ENCODE measurements at places on chromosomes 5 and 9.

DNA sequence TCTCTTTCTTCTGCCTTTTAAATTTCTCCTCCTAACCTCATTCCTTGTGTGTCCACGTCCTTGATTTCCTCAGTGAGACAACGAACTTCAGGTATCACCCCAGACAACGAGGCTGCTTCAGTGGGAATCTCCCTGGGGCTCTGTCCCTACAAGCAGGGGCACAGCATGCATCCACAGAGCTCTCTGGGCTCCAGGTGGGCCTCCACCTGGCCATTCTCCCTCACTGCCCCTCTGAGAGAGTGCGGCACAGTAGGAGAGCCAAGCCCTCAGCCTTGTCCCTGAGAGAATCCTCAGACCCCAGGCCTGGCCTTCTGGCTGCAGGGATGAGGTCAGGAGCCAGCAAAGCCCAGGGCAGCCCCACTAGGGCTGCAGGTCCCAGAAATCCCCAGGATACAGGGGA lies 105.3 kb downstream of the LHFPL2 start:
- no peak for DNase-seq

DNA sequence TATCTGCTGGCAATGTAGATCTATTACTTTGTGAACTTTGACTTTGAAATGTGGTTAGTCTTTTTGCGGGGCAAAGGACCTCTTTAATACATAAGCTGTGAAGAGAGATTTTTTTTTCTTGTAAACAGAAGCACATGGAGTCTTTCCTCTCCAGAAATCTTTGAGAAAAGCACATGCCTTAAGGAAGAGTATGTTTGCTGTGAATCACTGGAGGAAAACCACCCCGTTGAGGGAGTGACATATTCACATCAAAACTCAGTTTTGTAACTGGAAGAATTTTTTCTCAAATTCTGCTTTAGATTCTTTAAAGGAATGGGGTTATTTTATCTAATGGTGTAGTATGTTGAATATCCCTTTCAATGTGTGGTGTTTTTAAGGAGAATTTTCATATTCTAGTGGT lies 3.5 kb downstream of the DMRT3 start:
- DNase-seq, result no peak

GRCh38 chr9:134165357-134166315 lies 1.3 kb upstream of the RNU6ATAC start:
- no peak for DNase-seq

GRCh38 chr5:177183766-177184360 lies 50.3 kb downstream of the NSD1 start:
- no peak for DNase-seq

DNA sequence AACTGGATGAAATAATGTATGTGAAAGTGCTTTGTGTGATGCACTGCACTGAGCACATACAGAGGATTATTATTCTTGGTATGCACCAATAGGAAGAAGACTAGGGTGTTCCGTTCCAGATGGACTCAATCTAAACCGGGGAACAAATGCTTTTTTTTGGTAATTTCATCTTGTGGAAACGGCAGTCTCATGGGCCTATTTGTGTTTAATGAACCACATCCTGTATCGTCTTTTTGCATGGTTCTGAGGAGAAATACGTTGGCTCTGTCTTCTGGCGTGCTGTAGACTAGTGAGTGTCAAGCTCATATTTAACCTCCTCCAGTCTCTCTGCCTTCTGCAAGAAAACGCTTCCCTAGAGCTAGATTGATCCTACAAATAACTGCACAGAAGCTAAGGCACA lies 30.0 kb downstream of the TRIM32 start:
- no peak for DNase-seq

GRCh38 chr5:175542232-175542965 lies 64.0 kb downstream of the SFXN1 start:
- no peak for DNase-seq

DNA sequence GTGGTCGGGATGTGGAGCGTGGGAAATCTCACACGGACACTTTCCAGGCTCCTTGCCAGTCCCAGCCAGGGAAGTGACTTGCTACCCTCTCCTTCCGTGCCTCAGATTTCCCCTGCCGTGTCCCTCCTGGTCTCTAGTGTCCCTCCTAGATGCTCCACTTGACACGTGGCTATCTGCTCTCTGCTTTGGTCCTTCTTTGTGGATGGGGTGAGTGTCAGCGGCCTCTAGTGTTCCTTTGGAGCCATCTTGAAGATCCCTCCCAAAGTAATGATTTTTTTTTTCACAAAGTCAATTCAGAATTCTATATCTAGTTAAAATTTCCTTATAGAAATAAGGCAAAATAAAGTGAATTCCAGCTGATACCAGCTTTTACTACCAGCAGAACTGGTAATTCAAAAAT lies 117.7 kb downstream of the MRPL36 start:
- no peak for DNase-seq

DNA sequence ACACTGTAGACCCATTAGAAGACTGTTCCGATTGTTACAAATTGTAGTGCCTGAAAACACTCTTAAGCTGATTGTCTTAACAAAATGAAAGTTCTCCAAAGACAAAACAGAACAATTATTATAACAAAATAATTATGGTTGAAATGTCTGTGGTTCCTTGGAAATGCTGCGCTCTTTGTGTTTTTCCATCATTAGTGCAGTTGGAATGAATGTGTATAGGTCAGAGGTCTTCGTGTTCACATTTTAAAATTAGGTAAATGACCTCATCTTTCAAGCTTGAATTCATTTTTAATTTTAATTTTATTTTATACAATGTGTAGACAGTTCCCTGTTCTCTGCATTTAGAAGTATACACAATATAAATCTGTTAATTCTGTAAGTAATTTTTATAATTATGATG lies 56.7 kb upstream of the NXNL2 start:
- no peak for DNase-seq

DNA sequence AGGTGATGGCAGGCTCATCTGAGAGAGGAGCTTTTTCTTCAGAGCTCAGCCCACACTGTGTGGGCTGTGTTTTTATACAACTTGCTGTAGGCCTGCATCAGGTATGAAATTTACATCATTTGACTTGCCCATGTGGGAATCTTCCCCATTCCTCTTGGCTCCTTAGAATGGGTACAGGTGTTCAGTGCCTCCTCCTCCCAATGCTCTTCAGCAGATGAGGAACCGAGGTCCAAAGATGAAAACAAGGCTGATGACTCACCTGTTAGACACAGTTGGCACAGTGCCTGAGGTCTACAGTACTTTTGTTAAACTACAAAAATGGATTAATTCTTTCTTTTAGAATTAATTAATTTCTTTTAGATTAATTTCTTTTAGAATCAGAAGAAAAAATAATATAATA lies 20.8 kb downstream of the PAPPA start:
- no peak for DNase-seq

GRCh38 chr9:136829412-136829811 lies 12.9 kb upstream of the AJM1 start:
- no peak for DNase-seq

DNA sequence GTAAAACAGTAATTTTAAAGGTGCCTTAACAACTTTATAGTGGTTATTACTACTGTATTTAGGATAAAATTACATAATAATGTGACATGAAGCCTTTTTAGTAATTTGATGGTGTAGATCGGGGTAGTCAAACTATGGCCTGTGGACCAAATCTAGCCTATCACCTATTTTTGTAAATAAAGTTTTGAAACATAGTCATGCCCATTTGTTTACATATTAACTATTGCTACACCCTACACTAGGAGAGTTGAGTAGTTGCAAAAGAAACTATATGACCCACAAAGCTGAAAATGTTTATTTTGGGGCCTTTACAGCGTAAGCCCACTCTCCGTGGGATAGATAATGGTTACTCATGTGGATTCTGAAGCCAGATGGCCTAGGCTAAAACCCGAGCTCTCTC lies 6.2 kb downstream of the CEP78 start:
- no peak for DNase-seq

GRCh38 chr5:175025077-175025476 lies 300.7 kb downstream of the MSX2 start:
- DNase-seq, result no peak

- no peak for DNase-seq
These were observed 30.3 kb upstream of the IL17B start for GRCh38 chr5:149409268-149409948.

DNA sequence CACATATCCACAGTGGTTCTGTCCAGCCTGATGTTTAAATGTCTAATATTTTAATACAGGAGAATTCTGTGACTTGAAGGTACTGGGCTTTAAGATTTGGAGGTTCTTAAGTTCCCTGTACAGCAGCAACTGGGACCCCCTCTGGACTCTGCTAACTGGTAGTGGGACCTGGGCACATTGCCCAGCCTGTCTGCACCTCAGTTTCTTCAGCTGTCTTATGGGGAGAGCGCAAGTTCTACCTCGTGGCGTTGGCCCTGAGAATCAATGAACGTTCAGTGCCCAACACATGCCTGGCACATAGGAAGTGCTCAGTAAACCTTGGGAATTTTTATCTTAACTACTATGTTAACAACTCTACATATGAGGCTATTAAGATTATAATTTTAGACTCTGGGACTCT lies 1.4 kb downstream of the SLC2A6 start:
- no peak for DNase-seq
